ENCODE measurements at places on chromosomes 16 and 17.

- no peak for DNase-seq
Observed at GRCh38 chr17:65163990-65164495, 26.9 kb downstream of the RGS9 start.

DNA sequence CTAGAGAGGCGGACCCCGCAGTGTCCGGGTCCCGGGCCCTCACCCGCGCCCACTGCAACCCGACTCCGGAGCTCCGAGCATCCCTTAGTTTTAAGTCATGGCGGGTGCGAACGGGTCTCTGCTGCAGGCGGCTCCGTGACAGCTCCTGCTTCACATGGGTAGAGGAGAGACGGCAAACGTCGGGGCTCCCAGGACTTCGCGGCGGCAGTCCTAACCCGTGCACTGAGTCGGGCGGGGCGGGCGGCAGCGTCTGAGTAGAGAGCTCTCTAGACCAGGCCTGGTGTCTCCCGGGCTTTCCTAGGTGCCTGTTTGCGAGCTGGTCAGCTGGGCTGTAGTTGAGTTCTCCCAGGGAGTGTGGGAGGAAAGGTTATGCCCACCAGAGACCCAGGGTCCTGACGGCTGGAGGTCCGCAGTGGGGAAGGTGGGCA lies 345 bp downstream of the TSC2 start:
- no peak for DNase-seq

GRCh38 chr17:68290268-68290954 lies 516 bp downstream of the SLC16A6 start:
- no peak for DNase-seq

GRCh38 chr16:71421911-71422310 lies 19.9 kb downstream of the TLE7 start:
- no peak for DNase-seq

DNA sequence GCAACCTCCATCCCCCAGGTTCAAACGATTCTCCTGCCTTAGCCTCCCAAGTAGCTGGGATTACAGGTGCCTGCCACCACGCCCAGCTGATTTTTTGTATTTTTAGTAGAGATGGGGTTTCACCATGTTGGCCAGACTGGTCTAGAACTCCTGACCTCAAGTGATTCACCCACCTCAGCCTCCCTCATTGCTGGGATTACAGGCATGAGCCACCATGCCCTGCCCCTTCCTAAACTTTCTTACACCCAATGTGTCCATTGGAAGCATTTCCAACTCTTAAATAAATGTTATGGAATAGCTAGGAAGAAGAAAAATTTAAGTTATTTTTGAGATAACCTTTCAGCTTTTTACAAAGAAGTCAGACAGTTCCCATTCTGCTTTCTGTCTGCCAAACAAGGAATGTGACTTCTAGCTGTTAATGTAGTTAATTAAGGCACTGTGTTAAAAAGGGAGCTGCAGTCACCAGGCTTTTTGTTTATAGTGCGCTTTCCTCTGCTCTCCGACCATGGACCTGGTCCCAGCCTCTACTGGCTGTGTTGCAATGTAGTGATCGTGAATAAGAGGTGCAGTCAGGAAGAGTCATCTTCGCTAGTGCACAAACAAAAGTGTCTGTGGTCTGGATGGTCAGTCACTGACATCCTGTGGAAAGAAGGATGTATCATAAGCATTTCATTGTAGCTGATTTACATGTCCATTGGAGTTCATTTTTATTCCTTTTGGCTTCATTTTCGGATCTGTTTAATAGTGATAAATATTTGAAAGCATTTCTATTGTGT lies 39.7 kb downstream of the USP10 start:
- no peak for DNase-seq

DNA sequence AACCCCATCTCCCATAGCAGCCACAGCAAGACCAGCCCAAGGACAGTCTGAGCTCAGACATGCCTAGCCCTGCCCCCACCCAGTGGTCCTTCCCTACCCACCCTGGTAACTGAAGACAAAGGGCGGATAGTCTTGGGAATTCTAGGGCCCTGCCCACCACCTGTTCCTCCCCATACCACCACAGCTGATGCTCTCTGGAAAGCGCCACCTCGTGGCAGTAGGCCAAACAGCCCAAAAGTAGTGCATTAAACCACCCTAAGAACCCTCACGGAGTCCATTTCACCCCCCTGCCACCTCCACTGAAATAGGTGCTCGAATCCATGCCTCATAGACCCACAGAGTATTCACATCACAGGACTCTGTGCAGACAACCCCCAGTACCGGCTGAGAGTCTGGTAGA lies 1021.4 kb downstream of the CDH8 start:
- DNase-seq = no peak

- DNase-seq = no peak
Observed at GRCh38 chr17:38741461-38741860, 6.7 kb downstream of the PCGF2 start.

DNA sequence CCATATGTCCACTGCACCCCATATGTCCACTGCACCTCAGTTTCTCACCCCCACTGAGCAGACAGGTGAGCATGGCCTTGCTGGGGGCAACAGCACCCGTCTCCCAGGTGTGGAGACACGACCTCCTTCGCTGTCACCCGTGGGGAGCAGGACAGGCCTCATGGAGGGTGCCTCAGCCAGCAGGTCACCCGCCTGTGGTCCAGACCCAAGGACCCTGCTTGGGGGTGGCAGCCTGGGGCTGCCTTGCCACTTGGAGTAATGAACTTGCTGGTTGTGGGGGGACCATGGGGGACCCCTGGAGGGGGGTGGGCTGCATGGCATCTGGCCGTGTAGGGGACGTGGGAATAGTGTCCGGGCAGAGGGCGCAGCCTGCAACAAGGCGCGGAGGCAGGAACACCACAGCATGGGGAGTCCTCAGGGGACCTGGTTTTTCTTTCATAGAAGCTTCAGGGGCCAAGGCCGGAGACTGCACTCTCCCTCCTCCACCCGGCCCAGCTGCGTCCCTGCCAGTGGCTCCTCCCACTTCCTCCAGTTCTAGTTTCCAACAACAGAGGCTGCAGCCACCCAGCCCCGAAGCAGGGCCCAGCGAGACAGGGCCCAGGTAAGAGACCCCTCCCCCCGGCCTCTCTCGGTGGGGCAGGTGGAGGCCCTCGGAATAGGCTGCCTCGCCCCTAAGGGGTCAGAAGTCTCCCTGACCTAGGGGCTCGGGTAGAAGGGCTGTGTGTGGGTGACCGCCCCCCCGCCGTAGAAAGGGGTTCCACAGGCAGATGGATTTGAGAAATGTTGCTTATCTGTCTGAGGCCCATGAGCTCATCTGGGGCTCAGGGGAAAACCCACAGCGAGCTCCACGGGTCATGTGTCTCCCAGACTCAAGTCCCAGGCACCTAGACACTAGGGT lies at the start of gene NHLRC4:
Gene NHLRC4, plus strand, starts transcription at position 531 of the 898 bp plus-strand sequence. CDS start 1,043 bp downstream, outside the sequence.
- DNase-seq = no peak

- no peak for DNase-seq
Observed at GRCh38 chr17:64296246-64296645, 33.2 kb upstream of the TEX2 start.

- DNase-seq = no peak
Observed at GRCh38 chr17:44071772-44072171, 1.2 kb downstream of the G6PC3 start.
